ENCODE measurements at places on chromosomes 1 and 21. TPM values are rescaled to one million over a fixed set of nuclear protein-coding genes. Genes with fewer than 3 reads are reported as not detected.

DNA sequence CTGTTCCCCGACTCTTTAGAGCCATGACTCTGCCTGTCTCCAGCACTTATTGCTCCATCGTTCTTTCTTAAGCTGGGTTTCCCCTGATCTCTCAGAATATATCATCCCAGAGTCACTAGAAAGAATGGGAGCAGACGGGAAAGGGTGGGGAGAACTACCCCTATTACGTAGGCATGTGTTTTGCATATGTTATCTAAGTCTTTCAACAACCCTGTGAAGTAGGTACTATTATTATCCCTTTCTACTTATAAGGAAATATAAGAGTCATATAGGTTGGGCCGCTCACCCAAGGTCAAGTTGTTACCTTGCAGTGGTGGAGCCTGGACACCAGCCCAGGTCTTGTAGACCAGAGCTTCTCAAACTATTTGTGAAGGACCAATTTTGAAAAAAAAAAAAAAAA is 38.7 kb downstream of the ELF3 start:
- no peak for DNase-seq

DNA sequence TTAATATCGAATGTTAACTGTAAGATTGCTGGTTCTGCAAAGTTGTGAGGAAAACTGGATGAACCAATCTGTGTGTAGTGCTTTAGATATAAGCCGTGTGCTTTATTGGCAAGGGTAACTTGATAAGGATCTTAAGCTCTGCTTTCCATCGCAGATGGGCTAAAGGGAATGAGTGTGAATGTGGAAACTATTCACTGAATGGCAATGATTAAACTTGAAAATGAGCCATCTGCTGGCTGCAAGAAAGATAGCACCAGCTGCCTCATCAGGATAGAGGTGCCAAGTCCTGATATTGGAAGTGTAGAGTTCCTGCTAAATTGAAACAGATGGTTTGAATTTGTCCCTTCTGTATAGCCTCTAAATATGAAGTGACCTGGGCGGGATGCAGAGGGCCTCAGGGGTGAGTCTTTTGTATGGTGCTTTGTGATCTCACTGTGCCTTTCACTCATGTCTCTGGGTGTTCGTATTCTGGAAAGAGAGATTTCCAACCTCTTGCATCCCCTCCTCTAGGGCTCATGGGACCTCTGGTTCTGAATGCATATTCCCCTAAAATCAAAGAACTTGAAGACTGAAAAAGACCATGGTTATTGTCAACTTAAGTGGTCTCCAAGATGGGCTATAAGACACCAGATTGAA is 9.2 kb downstream of the FCRL3 start:
- DNase-seq: no peak

Gene KCNJ15
- 0.07 TPM for polyA plus RNA-seq

DNA sequence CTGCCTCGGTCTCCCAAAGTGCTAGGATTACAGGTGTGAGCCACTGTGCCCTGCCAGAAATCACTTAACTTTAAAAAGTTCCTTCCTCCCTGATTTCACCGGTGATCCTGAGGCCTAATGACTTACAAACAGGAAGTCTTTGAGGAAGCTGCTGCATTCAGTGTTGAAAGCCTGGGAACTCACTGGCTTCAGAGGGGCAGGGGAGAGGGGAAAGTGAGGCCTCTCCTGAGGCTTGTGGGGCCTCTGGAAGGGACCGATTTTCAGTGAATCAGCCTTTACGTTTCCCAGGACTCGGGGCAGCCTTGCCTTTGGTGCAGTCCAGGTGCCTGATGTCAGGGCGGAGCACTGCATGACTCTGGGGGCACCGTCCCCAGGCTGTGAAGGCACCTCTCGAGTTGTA is 30.1 kb upstream of the ARHGEF10L start:
- DNase-seq: no peak

Gene EVA1C
- 5.7 TPM for polyA plus RNA-seq

DNA sequence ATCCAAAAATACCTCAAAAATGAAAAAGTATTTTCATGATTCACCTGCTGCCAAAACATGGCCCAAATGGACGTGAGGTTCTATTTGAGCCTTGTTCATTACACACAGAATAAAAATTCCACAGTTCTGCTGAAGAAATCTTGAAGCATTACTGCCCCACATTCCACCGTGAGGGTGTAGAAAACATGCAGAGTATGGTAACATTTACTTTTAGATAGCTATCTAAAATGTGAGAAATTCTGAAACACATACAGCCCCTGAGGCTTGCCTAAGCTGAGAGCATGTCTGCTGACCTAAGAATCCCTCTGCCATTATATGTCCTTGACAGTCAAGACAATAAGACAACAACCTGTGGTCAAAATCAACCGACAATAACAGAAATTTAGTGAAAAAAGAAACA is 186.5 kb downstream of the DSCAM start:
- no peak for DNase-seq

DNA sequence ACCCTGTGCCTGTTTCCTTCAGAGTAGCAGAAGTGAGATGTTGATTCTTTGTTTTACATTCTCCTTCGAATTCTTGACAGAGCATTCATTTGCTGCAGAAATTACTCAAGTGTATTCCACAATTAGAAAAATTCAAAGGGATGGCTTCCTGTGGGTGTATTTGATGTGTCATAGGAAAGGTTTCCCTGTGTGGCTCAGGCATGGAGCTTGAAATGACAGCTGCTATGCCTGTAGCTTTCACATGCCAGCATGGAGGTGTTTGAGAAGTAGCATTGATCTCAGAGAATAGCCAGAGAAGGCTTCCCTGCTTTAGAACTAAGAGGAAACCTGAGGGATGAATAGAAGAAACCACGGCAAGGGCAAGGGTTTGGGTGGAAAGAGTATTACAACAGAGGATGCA is 317.2 kb upstream of the DEPDC1 start:
- DNase-seq: no peak

Gene LCE1E
- polyA plus RNA-seq: not detected

Gene TMEM82
- not detected for polyA plus RNA-seq

Gene LHX8
- not detected for polyA plus RNA-seq

Gene CD52
- not detected for polyA plus RNA-seq
